ENCODE measurements at places on chromosomes 1 and 21.
A peak's percentile ranks its signal among the peaks of the same experiment; 100 is the strongest.

GRCh38 chr1:222728746-222729145 is 8.3 kb upstream of the FAM177B start:
- H3K4me1 ChIP-seq = peaks cover 28% of the 10 kb centered on the region
- no peaks in the 10 kb centered on the region for H3K27me3 ChIP-seq
- no peak for DNase-seq
- peaks cover 58% of the 10 kb centered on the region for H3K36me3 ChIP-seq
- no peak overlapping the region for H3K4me3 ChIP-seq

DNA sequence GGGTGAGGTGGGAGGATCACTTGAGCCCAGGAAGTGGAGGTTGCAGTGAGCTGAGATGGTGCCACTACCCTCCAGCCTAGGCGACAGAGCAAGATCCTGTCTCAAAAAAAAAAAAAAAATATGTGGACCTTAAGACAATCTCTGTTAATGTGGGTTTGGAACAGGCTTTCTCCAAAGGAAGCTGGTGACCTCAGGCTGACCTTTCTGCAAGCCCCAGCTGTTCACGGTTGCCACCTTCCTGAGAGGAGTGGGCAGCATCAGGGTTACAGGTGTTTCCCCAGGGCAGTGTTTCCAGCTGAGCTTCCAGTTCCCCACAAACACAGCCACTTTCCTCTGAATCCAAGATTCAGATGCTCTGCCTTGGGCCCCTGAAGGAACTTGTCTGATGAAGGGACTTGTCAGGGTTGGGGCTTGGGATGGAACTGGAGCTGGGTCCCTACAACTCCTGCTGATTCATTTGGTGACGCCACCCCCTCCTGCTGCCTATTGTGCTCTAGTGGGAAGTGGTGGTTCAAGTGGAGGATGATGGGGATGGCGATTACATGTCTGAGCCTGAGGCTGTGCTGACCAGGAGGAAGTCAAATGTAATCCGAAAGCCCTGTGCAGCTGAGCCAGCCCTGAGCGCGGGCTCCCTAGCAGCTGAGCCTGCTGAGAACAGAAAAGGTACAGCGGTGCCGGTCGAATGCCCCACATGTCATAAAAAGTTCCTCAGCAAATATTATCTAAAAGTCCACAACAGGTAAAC is 1.9 kb downstream of the ZBTB48 start:
- peak overlapping the region; percentile 46 for H3K4me3 ChIP-seq
- H3K27me3 ChIP-seq = peaks cover 3% of the 10 kb centered on the region
- peaks cover 15% of the 10 kb centered on the region for H3K36me3 ChIP-seq
- peaks cover 40% of the 10 kb centered on the region for H3K4me1 ChIP-seq

DNA sequence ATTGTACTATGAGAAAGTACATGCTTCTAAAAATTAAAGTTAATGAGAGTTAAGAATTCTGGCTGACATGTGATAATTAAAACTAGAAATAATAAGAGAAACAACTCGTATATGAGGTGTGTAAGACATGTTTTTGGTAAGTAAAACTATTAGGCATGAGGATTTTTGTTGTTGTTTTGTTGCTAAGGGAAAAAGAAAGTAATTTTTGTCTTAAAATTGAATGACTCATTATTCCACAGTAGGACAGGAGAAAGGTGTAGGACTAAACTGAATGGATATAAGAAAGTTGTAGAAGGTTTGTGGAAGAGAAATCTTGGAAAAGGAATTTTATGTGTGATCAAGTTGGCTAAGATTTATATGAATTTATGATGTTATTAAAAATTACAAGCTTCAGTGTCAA is 54.8 kb downstream of the TBX19 start:
- no peaks in the 10 kb centered on the region for H3K4me1 ChIP-seq
- peaks cover 22% of the 10 kb centered on the region for H3K27me3 ChIP-seq
- DNase-seq = no peak
- H3K36me3 ChIP-seq = no peaks in the 10 kb centered on the region
- no peak overlapping the region for H3K27ac ChIP-seq
- no peak overlapping the region for H3K4me3 ChIP-seq

- no peak overlapping the region for H3K4me3 ChIP-seq
- H3K4me1 ChIP-seq = no peaks in the 10 kb centered on the region
- no peak for DNase-seq
- peaks cover 9% of the 10 kb centered on the region for H3K27me3 ChIP-seq
Measured at GRCh38 chr1:227124473-227124872, 184.4 kb downstream of the COQ8A start.

- no peak overlapping the region for H3K4me3 ChIP-seq
- H3K27ac ChIP-seq = no peak overlapping the region
- H3K27me3 ChIP-seq = peaks cover 8% of the 10 kb centered on the region
- H3K36me3 ChIP-seq = no peaks in the 10 kb centered on the region
- DNase-seq = no peak
Measured at GRCh38 chr1:165633614-165634013, 2.6 kb downstream of the MGST3 start.

DNA sequence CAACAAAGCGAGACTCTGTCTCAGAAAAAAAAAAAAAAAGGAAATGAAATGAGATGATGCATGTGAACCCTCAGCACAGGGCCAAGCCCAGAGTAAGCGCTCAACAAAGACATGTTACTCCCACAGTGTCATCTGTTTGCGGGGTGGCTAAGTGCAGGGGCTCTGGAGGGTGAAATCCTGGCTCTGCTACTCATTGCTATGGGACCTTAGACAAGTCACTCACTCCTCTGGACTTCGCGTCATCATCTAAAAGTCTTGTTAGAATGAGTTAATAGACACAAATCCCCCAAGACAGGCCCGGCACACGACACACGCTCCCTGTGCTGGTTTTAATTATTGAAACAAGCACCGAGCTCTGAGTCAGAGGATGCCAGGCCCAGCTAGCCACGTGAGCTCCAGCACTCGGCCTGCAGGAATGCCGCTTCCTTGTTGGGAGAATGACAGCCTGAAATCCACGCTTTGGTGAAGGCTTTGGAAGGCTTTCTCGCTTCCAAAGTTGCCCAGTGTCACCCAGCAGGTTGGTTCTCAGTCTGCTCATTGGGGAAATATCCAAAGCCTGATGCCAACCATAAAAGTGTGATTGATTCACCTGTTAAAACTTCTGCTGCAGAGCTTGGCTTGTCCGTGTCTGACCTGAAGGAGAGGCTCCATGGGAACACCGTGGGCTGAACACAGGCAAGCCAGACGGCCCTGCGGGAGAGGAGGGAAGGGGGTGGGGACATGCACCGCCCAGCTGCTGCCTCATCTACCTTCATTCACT is 36.7 kb upstream of the TARDBP start:
- no peaks in the 10 kb centered on the region for H3K36me3 ChIP-seq
- H3K4me3 ChIP-seq = no peak overlapping the region
- no peak overlapping the region for H3K27ac ChIP-seq
- peaks cover 47% of the 10 kb centered on the region for H3K27me3 ChIP-seq

GRCh38 chr1:53166912-53167311 is 24.5 kb upstream of the SLC1A7 start:
- no peak for DNase-seq
- H3K4me3 ChIP-seq = no peak overlapping the region
- H3K36me3 ChIP-seq = no peaks in the 10 kb centered on the region

GRCh38 chr1:4605158-4605557 is 49.3 kb upstream of the AJAP1 start:
- H3K4me3 ChIP-seq = no peak overlapping the region
- no peaks in the 10 kb centered on the region for H3K36me3 ChIP-seq
- H3K4me1 ChIP-seq = no peaks in the 10 kb centered on the region
- DNase-seq = no peak

- H3K27me3 ChIP-seq = no peaks in the 10 kb centered on the region
- no peak overlapping the region for H3K27ac ChIP-seq
- no peak overlapping the region for H3K4me3 ChIP-seq
- DNase-seq = no peak
- H3K36me3 ChIP-seq = peaks cover 23% of the 10 kb centered on the region
Measured at GRCh38 chr1:220076861-220077762, 12.5 kb downstream of the BPNT1 start.

DNA sequence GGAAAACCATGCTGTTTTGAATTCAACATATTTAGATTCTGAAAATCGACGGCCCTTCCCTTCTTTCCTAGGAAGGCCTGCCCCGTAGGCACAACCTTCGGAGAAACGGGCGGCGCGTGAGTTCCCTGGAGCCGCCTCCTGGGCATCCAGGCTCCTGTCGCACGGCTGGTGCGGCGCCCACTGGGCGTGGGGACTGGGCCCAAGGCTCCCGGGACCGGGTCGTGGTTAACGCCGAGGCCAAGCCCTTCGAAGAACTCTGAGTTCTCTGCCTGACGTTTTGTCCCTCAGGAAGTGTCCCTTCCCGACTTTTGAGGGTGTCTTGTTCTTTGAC is 19.2 kb upstream of the TBX15 start:
- no peak overlapping the region for H3K27ac ChIP-seq
- H3K4me1 ChIP-seq = peaks cover 8% of the 10 kb centered on the region
- peaks cover 7% of the 10 kb centered on the region for H3K36me3 ChIP-seq
- DNase-seq = no peak
- H3K4me3 ChIP-seq = no peak overlapping the region

DNA sequence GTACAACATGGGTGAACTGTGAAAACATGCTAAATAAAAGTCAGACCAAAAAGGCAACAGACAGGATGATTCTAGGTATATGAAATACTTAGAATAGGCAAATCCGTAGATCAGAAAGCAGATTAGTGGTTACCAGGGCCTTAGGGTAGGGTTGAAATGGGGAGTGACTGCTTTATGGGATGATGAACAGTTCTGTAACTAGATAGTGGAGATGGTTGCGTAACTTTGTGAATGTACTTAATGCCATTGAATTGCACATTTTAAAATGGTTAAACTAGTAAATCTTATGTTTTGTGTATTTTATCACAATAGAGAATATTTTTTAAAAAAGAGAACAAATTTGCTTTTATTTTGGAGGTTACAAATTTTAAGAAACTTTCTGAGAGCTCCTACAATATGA is 17.4 kb downstream of the ZNF326 start:
- DNase-seq = no peak
- no peaks in the 10 kb centered on the region for H3K4me1 ChIP-seq
- no peaks in the 10 kb centered on the region for H3K27me3 ChIP-seq
- H3K4me3 ChIP-seq = no peak overlapping the region

DNA sequence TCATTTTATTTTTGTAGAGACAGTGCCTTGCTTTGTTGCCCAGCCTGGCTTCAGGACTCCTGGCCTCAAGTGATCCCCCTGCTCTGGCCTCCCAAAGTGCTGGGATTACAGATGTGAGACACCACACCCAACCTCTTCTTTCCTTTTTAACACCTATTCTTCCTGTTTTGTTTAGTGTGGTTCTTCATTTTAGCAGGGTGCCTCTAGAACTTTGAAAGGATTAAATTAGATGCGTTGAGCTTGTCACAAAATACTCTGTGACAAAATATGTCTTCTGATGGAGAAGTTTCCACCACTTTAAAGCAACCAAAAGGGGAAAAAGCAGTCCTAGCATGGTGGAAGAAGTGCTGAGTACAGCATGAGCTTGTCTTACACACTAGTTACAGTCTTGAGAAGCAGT is 42.0 kb downstream of the CDC14A start:
- no peaks in the 10 kb centered on the region for H3K27me3 ChIP-seq
- H3K36me3 ChIP-seq = peaks cover 84% of the 10 kb centered on the region
- DNase-seq = no peak

GRCh38 chr1:109509176-109510134 is at the start of gene AMIGO1:
Gene AMIGO1, minus strand, starts transcription at chr1:109509727. Its CDS starts 815 bp downstream, at chr1:109508912.
- H3K36me3 ChIP-seq = peaks cover 24% of the 10 kb centered on the region
- peak within 1 kb of the TSS; percentile 89 for H3K4me3 ChIP-seq
- peak; percentile 70 for DNase-seq
- H3K27me3 ChIP-seq = peaks cover 34% of the 10 kb centered on the region
- peaks cover 56% of the 10 kb centered on the region for H3K4me1 ChIP-seq

DNA sequence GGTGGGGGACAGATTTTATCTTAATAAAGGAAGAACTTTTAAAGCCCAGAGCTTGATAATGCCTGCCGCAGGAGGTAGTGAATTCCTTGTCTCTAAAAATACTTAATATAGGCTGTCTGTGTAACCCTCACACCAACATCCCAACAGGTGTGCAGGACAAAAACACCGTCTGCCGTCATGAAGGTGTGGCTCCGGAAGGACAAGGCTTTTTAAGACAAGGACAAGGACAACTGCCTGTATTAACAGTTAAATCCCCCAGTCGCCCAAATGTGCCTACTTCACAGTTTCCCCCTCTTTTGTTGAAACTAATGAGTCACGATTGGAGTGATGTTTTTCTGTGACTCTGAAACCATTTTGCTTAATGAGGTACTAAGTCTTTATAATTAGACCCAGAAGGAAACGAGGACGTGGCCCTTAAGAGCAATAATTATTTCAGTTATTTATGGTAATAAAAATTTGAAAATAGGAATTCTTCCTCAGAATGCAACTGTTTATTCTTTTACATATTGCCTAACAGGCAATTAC is 27.3 kb upstream of the SPATA6 start:
- H3K27ac ChIP-seq = no peak overlapping the region
- no peak for DNase-seq
- no peak overlapping the region for H3K4me3 ChIP-seq
- H3K4me1 ChIP-seq = peaks cover 3% of the 10 kb centered on the region

DNA sequence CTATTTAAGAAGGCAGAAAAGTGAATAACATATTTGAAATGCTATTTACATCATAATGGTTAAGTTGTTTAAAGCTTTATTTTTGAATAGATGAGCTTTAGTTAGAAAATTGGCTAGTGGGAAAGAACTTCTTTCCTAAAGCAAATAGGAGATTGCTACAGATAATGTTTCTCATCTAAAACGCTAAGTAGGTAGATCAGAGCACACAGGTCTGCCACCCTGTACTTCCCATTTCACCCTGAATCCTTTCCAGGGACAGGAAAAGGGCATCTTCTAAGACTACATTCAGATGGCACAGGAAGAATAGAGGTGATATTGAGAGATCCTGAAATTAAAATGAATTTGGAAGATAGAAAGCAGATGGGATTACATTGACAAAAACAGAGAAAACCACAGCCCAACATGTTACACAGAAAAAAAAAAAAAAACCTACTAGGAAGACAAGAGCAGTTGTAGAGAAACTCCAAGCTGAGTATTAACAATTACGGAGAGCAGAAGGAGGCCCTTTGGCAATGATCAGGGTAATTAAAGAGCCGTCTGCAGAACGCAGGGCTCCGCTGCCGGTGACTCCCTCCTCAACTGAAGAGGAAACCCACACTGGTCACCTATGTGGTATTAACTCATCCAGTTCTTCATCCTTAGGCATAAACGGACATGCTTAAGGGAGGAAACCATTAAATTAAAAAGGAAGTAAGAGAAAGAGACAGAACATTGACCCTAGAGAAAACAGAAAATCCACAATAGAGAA is 53.6 kb upstream of the MAP10 start:
- H3K27ac ChIP-seq = no peak overlapping the region
- no peaks in the 10 kb centered on the region for H3K27me3 ChIP-seq
- DNase-seq = no peak
- no peak overlapping the region for H3K4me3 ChIP-seq
- no peaks in the 10 kb centered on the region for H3K4me1 ChIP-seq

GRCh38 chr21:19878133-19878532 is 1120.1 kb upstream of the NCAM2 start:
- DNase-seq = no peak
- H3K27me3 ChIP-seq = no peaks in the 10 kb centered on the region
- no peak overlapping the region for H3K4me3 ChIP-seq
- no peaks in the 10 kb centered on the region for H3K36me3 ChIP-seq
- no peaks in the 10 kb centered on the region for H3K4me1 ChIP-seq

GRCh38 chr1:3697810-3698209 is 45.5 kb downstream of the TP73 start:
- no peaks in the 10 kb centered on the region for H3K4me1 ChIP-seq
- H3K27ac ChIP-seq = no peak overlapping the region
- no peak overlapping the region for H3K4me3 ChIP-seq
- no peak for DNase-seq

Measured in activated naive CD4-positive, alpha-beta T cell treated with anti-CD3 and anti-CD28 coated beads, Interleukin-2, amount 10 ng/mL, durations not matched to agents 7 days and 5 days (primary cell).